ENCODE measurements at places on chromosomes 7 and 10.
A peak's percentile ranks its signal among the peaks of the same experiment; 100 is the strongest.

GRCh38 chr7:15764851-15765382 lies 78.4 kb upstream of the MEOX2 start:
- DNase-seq = no peak

DNA sequence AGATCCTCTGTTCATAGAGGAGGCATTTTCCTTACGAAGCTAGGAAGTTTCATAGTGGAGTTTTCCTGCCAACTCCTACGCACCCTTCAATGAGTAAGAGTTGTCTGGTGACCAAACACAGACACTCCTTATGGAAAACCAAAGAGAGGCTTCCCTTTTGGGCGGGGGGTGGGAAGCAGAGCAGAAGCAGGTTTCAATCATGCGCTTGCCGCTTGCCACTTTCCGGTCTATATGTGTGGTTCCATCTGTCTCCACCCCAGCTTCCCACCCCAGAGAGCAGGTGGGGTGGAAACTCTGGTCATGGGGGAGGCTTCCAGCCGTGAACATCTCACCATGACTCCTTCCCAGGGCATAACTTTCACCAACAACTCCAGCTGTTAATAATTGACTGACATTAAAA lies 68.8 kb upstream of the GRB10 start:
- DNase-seq = no peak

DNA sequence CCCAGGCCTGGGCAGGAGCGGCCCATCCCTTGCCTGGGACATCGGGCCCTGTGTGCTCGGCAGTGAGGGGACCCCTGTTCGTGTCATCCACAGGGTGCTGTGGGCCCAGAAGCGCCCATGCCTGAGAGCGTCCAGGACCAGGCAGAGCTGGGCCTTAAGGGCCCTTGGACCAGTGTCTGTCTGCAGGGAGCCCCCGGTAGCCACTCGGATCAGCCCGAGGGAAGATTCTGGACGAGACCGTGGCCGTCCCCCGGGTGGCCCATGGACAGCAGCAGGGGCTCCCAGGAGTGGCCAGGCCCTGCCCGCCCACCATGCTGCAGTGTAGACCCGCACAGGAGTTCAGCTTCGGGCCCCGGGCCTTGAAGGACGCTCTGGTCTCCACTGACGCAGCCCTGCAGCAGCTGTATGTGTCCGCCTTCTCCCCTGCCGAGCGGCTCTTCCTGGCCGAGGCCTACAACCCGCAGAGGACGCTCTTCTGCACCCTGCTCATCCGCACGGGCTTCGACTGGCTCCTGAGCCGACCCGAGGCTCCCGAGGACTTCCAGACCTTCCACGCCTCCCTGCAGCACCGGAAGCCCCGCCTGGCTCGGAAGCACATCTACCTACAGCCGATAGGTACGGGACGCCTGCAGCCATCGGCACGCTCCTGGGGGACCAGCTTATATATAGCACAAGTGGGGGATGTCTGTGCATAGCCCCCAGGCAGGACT lies 12.3 kb downstream of the AMZ1 start:
- DNase-seq = no peak

DNA sequence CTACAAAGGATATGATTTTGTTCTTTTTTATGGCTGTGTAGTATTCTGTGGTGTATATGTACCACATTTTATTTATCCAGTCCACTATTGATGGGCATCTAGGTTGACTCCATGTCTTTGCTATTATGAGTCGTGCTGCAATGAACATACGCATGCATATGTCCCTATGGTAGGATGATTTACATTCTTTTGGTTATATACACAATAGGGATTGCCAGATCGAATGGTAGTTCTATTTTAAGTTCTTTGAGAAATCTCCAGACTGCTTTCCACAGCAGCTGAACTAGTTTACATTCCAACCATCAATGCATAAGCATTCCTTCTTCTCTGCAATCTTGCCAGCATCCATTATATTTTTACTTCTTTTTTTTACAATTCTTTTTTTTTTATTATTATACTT lies 35.6 kb upstream of the FAM13C start:
- DNase-seq = no peak

GRCh38 chr7:50653126-50653864 lies 88.1 kb upstream of the DDC start:
- no peak for DNase-seq

DNA sequence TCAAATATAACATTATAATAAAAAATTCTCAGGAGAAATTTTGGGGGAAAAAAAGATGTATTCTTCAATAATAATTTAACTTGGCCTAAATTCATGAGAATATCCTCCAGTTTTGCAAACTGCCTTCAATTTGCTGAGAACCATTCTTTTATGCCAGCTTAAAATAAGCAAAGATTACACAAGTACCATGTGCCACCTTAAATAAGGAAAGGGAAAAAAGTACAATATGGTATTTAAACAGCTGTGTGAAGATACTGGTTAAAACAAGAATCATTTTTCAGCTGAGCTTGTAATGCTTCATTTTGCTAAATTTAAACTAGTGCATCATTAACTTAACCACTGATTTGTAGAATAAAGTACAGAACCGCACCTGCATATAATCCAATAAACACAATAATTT lies 217.8 kb downstream of the LRRN3 start:
- DNase-seq = no peak

GRCh38 chr7:92446869-92447344 lies 375 bp upstream of the GATAD1 start:
- DNase-seq = no peak

- no peak for DNase-seq
Observed at GRCh38 chr7:75962607-75963380, 31.6 kb downstream of the TMEM120A start.

DNA sequence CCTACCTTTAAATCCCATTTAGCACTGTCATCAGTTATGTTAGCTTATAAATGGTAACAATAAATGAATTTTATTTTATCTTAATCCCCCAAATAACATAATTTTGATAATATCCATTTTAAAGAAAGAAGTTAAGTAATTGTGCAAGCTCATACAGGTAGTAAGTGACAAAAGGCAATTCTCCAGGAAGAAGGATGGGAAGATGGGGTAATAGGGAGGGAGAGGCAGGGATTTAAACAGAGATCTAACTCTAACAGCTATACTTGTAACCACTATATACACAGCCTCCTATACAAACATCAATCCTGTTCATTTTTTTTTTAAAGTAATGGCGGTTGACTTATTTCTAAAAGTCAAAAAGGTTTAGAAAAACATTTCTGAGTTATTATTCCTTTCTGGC lies 119.4 kb downstream of the SGMS1 start:
- no peak for DNase-seq

DNA sequence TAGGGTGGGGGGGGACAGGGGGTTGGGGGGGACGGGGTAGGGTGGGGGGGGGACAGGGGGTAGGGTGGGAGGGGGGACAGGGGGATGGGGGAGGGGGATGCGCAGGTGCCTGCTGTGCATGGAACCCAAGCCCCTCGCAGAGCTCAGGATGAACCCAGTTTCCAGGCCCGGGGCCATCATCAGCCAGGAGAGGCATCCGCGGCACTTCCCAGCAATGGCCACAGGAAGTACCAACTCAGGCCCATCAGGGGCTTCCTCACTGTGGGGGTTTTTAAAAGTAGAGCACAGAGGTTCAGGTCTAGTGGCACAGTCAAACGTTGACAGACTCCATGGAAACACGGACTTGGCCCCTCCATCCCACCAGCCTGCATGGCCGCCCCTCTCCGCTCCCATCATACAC lies 172.7 kb downstream of the DIP2C start:
- peak; percentile 67 for DNase-seq

DNA sequence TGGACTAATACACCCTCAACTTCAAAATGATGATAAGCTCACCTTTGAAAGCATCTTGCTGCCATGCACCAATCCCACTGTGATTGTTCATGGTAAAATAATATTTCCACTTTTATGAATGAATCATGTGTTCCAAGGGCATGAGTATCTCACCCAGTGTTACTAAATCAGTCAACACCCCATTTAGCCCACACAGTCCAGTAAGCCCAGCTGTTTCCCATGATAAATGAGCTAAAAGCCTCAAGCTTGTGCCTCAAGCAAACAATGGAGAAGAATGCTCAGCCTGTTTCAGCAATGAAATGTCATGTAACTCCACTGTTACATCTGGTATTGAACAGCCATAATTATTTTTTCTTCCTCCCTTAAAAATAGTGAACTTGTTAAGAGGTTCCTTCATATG lies 442.5 kb downstream of the XPNPEP1 start:
- no peak for DNase-seq

- no peak for DNase-seq
Observed at GRCh38 chr7:72453471-72453870, 41.3 kb upstream of the CALN1 start.

- no peak for DNase-seq
Observed at GRCh38 chr10:1465418-1465911, 271.9 kb downstream of the ADARB2 start.

DNA sequence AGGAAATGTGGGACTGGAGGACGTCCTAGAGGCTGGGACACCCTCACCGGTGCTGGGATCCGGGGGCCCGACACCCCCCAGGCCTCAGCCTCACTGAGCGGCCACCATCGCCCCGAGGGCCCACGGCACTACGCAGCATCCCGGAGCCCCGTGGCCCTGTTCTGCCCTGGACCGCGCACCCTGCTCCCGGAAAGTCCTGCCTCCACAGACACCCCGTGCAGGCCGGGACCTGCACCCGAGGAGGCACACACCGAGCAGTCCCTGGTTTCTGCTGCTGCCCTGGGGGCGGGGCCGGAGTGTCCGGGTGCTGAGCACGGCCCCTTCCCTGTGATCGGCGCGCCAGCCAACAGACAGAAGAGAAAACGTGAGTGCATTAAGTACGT lies 18.1 kb upstream of the KNDC1 start:
- DNase-seq = no peak

GRCh38 chr7:157719705-157720655 lies 383.2 kb downstream of the DNAJB6 start:
- no peak for DNase-seq

- no peak for DNase-seq
Observed at GRCh38 chr7:71613313-71613712, 481.4 kb downstream of the GALNT17 start.

GRCh38 chr7:156496363-156496769 lies 144.2 kb upstream of the RNF32 start:
- DNase-seq = no peak

GRCh38 chr10:71881647-71882355 lies 30.8 kb upstream of the PSAP start:
- DNase-seq = no peak

DNA sequence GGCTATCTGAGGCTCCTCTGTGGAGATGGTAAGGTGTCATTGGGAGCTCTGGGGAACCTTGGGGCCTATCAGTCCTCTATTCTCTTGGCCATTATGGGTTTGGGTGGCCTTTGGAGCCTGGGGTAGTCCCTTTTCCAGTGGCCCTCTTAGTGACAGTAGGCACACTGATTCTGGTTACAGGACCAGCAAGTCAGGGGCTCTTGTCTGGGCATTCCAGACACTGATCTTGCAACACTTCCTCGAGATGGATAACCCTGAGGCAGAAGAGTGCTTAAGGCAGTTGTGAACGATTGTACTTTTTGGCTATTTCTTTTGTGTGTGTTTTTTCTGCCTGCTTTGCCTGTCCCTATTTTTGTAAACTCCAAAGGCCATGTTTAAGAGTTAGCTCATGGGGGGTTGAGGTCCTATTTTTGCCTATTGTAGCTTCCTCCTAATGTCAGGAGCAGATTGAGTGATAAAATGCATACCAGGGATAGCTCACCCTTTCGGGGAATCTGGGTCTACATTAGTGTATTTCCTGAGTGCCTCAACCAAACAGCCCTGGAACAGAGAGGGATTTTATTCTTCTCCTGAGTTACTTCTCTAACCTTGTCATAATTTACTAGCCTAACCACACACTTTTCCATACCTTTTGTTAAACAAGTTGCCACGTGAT lies 61.2 kb downstream of the PRKAR2B start:
- DNase-seq = no peak

GRCh38 chr10:77843264-77843663 lies 83.3 kb downstream of the DLG5 start:
- no peak for DNase-seq

GRCh38 chr7:48621076-48621475 lies 303.3 kb upstream of the CDC14C start:
- no peak for DNase-seq

DNA sequence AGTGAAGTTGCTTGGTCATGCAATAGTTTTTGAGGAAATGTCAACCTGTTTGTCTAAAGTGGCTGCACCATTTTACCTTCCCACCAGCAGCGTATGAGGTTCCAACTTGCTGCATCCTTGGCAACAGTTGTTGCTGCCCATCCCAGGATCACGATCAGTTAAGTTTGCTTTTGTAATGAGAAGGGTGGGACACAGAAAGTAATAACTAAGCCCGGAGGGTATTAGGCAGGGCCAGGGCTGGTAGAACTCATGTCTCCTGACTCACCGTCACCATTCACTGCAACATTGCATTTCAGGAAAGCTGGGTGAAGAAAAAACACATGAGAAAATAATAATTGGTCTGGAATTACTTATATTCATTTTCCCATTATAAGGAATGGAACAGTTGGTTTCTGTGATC lies 25.4 kb downstream of the CELF2 start:
- no peak for DNase-seq

GRCh38 chr7:134121632-134122139 lies 5.5 kb upstream of the LRGUK start:
- DNase-seq = no peak

GRCh38 chr7:28269700-28270361 lies 89.2 kb upstream of the JAZF1 start:
- no peak for DNase-seq

GRCh38 chr10:30176182-30176581 lies 116.8 kb upstream of the JCAD start:
- no peak for DNase-seq

DNA sequence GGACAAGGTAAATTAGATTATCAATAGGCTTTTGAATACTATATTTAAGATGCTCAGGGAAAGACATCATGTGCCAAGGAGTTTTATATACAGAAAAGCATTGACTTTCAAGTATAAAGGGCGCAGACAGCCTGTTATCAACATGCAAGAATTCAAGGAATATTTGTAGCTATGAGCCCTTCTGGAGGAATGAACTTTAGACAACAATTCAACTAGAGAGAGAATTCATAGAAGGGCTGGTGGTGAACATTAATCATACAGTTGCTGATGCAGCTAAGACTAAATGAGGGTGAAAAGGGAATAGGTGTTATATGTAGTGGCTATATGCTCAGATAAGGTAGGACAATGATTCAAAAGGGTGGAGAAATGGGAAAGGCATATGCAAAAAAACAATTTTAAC lies 41.2 kb downstream of the AOAH start:
- DNase-seq = no peak

Measured in glutamatergic neuron (in vitro differentiated cells).